NCI-H2171 (cell line): ENCODE measurements at places on chromosomes 7 and 10.
A peak's percentile ranks its signal among the peaks of the same experiment; 100 is the strongest.

DNA sequence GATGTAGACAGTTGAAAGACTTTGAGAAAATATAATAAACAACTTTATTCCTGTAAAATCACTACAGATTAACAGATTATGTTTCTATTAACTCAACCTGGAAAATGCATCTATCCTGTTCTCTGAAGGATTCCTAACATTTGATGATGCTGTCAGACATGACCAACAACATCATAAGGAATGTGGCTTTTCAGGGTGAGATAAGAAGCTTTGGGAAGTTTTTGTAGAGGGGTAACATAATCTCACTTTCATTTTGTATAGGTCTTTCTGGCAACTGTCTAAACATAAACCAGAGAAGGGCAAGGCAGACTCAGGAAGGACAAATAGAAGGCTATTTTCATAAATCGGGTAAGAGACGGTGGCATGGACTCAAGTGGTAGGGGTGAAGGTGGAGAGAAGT lies 112.2 kb downstream of the TES start:
- DNase-seq, result no peak

GRCh38 chr10:16945593-16945992 lies 128.4 kb upstream of the RSU1 start:
- DNase-seq, result no peak

GRCh38 chr10:48839809-48840679 lies 99.6 kb downstream of the LRRC18 start:
- no peak for DNase-seq

GRCh38 chr10:61812920-61813319 lies 88.6 kb upstream of the ARID5B start:
- DNase-seq, result no peak

GRCh38 chr7:143008007-143008901 lies 18.7 kb downstream of the OR9A2 start:
- DNase-seq, result peak; percentile 36

DNA sequence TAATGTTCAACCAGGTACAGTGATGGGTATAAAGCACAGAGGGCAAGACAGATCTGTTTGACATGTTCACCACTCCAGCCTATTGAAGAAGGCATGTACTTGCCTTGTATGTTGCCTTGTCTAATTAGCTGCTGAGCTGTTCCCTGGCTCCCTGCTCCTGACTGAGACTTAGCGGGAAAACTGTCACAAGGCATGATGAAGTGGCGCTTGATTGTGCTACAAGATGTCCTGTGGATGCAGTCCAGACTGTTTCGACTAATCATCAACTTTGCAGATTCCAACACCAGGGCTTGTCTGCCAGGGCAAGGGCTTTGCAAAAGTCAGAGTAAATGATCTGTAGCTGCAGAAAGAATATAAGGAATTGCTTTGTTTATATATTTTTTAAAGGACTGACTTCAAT lies 136.2 kb upstream of the NRBF2 start:
- DNase-seq, result no peak

DNA sequence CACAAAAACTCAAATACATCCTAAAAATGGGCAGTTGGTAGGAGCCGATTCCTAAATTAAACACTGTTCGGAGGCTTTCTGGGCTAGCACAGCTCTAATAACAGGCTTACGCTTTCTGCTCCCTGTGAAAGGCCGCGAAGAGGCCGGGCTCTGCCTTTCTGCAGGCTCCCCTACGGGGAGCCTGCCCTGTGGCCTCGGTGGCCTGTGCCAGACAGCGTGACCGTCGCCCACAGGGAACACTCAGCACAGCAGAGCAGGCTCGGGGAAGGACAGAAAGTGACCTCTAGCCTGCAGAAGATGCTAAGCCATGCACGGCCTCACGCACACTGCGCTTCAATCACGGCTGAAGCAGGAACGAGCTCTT lies 64.2 kb downstream of the DIP2C start:
- DNase-seq, result no peak

DNA sequence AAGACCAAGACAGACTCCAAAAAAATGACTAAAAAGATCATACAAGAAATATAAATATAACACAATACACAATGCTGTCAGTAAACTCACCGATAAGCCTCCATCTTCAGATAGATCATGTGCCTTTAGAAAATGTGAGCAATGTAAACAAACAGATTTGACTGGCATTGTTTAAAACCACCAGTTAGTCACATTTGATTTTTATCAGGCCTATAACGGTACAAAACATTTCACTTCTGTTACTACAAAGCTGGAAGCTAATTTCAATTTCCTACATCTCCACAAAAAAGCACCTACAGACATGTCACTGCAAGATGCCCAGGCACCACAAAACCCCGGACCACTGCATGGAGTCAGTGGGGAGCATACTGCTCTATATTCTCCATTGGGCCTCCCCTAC lies 18.9 kb downstream of the SGMS1 start:
- DNase-seq, result no peak

DNA sequence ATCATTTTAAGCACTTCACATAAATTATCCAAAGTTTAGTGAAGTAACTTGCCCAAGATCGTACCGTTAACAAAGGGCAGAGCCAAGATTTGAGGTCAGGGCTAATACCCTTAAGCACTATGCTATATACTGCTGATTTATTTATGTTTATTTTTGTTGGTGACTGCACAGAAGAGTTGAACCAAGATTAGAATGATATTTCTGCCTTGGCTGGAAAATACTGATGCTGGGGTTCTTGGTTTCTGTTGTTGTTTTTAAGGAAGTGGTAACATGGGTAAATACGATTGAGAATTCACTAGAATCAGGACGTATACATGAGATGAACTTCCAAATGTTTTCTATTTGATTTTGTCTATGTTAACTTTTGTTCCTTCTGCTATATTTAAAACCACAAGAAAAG lies 9.3 kb downstream of the ADD3 start:
- no peak for DNase-seq

DNA sequence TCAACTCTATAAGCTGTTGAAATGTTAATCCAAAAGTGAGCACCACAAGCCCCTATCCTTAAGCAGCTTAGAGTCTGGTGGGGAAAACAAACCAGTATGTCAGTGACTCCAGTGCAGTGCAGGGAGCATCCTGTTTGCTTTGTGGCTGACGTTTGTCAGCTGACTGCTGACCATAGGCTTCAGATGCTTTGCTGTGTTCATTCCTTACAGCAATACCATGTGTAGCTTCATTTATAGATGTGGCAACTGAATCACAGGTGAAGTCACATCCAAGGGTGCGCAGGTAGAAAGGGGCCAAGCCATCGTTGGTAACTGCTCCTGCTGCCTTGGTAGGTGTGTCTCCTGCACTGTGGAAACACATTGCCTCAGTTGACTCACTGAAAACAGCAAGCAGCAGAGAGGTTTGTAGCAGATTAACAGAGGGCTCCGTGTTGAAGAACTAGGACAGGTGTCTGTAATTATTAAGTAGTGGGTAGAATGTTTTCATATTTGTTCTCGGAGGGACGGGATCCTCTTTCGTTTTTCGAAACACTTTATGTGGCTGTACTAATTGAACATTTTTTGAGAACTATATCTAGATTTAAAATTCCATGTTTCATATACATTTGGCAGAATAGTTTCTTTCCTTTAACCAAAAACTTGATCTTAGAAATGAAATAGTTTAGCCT lies 2.0 kb downstream of the INSIG1 start:
- no peak for DNase-seq

GRCh38 chr7:14446829-14447228 lies 455.7 kb downstream of the DGKB start:
- DNase-seq, result no peak

GRCh38 chr10:78830976-78831375 lies 237.8 kb upstream of the ZMIZ1 start:
- DNase-seq, result no peak

DNA sequence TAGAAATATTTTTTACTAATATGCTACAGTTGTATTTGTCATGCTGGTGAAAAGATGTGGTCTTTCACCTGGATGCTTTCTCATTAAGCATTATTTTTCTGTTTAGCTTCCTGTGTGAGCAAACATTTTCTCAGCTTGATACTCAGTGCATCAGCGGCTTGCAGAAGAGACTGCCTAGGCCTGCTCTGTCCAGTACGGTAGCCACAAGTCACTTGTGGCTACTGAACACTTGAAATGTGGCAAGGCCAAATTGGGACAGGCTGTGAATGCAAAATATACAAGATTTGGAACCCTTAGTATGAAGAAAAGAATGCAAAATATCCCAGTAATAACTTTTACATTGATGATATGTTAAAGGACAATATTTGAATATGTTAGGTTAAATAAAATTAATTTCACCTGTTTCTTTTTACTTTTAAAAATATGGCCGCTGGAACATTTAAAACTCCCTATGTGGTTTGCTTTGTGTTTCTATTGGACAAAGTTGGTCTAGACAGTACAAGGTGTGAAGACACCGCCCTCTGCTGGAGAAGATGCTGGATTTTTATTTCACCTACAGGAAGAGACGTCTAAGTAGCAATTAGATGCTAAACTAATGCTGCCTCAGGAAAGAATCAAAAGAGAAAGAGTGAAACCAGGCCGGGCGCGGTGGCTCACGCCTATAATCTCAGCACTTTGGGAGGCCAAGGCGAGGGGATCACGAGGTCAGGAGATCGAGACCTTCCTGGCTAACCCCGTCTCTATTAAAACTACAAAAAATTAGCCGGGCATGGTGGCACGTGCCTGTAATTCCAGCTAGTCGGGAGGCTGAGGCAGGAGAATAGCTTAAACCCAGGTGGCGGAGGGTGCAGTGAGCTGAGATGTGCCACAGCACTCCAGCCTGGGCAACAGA lies 5.3 kb downstream of the SRGN start:
- DNase-seq, result peak; percentile 28

GRCh38 chr10:122716025-122716424 lies 16.4 kb upstream of the C10orf120 start:
- DNase-seq, result no peak

GRCh38 chr10:79149662-79150443 lies 81.1 kb downstream of the ZMIZ1 start:
- DNase-seq, result no peak

DNA sequence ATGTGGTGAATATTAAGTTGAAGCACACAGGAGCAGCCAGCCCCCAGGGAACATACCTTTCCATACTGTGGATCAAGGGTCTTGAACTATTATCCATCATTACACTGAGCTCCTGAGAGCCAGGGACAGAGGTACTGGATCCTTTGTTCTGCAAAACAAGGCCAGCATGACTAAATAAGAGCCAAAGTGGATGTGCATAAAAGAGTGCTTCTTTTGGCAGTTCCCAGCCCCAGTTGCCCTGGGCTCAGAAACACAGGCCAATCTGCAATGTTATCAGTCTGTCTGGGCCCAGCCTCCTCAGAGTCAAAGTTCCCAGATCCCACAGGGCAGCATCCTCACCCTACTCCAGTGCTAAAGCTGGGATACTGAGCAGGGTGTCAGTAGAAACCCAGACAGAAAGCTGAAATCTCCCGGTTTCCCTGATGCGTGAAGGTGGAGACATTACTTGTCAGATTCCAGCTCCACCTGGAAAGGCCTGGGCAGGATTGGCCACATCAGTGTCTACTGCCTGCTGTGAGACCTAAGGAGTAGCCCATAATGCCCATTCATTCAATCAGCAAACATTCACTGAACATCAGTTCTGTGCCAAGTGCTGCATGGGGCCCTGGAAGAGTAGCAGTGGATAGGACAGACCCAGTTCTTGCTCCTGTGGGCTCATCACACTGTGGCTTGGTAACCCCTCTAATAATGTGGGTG lies 342.7 kb downstream of the CXCL12 start:
- DNase-seq, result no peak

- DNase-seq, result peak; percentile 4
These were observed 36.3 kb downstream of the JAZF1 start for GRCh38 chr7:28144266-28144665.

- DNase-seq, result no peak
These were observed 148.4 kb upstream of the KLF14 start for GRCh38 chr7:130882396-130882795.

DNA sequence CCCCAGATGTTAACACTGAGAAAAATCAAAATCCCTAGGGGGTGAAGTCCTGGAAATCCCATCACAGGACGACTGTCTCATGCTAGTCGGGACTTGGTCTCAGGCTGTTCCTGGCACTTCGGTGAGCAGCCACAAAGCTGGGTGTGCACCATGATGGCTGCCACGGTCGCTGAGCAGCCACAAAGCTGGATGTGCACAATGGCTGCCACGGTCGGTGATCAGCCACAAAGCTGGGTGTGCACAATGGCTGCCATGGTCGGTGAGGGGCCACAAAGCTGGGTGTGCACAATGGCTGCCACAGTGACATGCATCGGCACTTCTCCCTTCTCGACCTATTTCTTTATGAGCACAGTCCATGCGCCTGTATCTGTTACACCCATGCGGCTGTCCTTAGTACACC lies 505.1 kb downstream of the TCERG1L start:
- no peak for DNase-seq

- no peak for DNase-seq
These were observed 42.0 kb downstream of the SHH start for GRCh38 chr7:155770241-155770640.

DNA sequence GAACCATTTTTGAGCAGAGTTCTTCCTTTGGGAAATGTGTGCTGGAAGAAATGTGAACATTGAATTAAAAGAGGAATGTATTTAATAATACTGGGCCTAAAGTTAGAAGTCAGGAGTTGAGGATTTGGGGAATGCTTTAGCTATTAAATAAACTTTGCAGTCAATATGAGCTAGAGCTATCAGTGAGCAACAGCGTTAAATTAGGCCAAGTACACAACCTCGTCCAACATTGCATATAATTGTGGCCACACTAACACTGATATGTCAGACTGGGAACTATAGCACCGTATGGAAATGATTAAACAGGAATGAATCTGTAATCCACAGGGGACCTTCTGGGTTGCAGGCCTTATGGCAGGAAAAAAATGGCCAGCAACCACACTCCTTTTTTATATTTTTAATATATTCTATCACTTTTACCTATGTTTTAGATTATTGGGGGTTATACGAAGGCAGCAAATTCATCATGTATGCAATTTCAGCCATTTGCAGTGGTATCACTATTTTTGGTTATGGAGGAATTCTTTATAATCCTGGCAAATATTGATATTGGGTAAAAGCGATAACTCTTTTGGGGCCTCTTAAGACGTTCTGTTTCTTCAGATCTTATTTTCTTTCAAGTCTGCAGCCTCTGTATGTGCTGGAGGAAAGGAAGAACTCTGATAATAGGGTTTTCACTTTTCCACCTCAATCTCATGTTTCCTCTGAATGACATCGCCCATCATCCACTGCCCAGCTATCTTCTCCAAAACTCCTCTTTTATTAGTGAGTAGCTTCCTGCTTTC lies 236.3 kb upstream of the PLXDC2 start:
- no peak for DNase-seq

DNA sequence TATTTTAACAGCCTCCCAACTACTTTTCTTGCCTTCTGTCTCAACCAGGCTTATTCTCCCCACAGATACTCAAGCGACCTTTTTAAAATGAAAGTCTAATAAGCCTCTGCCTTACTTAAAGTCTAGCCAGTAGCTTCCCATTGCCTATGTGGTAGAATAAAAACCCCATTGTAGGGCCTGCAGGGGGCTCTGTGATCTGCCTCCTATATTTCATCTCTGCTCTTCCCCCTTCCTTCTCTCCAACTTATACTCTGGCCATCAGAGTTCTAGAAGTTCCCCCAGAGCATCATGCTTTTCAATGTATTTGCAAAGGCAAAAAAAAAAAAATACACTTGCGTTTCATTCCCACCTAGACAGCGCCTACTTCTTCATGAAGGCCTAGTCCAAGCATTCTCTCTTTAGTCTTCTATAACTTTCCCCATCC lies 167.7 kb upstream of the ADO start:
- DNase-seq, result no peak
